ENCODE measurements at places on chromosomes 6 and 20. TPM values are rescaled to one million over a fixed set of nuclear protein-coding genes. Genes with fewer than 3 reads are reported as not detected.

NRN1 gene
- polyA plus RNA-seq = 0.51 TPM

MCHR2 gene
- not detected for polyA plus RNA-seq

TNFRSF6B gene
- 6.7 TPM for polyA plus RNA-seq

PRRT1 gene
- not detected for polyA plus RNA-seq

NOTCH4 gene
- polyA plus RNA-seq = 6.3 TPM

HSPA1B gene
- 145 TPM for polyA plus RNA-seq

NMBR gene
- polyA plus RNA-seq = not detected

FGD2 gene
- polyA plus RNA-seq = 444 TPM

ID4 gene
- polyA plus RNA-seq = not detected

AIF1 gene
- polyA plus RNA-seq = 4.7 TPM

PXMP4 gene
- polyA plus RNA-seq = 5.0 TPM

All from B cell (primary cell).